ENCODE measurements at places on chromosomes 1 and 21.

- DNase-seq = no peak
Observed at GRCh38 chr1:9735800-9736199, 84.3 kb downstream of the PIK3CD start.

DNA sequence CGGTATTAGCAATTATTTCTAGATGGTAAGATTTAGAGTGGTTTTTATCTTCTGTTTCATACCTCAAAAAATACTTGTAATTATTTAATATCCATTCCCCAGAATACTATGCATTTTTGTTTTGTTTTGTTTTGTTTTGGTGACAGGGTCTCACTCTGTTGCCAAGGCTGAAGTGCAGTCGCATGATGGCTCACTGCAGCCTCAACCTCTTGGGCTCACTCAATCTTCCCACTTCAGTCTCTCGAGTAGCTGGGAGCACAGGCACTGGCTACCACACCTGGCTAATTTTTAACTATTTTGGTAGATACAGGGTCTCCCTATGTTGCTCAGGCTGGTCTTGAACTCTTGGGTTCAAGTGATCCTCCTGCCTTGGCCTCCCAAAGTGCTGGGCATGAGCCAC is 252.7 kb downstream of the AKT3 start:
- no peak for DNase-seq

GRCh38 chr1:46991083-46991923 is 32.2 kb upstream of the CYP4X1 start:
- DNase-seq = peak; percentile 38

- no peak for DNase-seq
Observed at GRCh38 chr1:219428651-219429050, 184.3 kb downstream of the ZC3H11B start.

DNA sequence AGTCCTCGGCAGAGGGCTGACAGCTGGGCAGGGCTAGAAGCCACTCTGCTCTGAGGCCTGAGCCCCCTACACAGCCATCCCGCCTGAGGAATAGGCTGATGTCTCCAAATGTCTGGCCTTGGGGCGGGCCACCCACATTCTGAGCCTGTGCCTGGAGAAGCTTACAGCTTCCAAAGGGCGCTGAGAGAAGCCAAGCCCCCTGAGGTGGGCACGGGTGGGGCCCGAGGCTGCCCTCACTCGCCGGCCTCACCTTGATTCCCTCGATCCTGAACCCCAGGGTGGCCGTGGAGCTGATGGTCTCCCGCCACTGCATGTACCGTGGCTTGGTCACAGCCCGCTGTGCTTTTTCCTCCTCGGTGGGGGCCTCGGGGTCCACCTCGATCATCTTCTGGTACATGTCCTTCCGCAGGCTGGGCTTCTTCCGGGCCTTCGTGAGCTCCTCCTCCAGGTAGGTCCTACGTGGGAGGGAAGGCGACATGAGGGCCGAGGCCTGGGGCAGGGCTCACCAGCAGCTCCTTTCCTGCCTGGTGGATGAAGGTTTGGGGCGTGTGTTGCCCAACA is 93.2 kb downstream of the STUM start:
- no peak for DNase-seq

- DNase-seq = peak; percentile 88
Observed at GRCh38 chr1:153490272-153491051, 30.0 kb upstream of the S100A7 start.

DNA sequence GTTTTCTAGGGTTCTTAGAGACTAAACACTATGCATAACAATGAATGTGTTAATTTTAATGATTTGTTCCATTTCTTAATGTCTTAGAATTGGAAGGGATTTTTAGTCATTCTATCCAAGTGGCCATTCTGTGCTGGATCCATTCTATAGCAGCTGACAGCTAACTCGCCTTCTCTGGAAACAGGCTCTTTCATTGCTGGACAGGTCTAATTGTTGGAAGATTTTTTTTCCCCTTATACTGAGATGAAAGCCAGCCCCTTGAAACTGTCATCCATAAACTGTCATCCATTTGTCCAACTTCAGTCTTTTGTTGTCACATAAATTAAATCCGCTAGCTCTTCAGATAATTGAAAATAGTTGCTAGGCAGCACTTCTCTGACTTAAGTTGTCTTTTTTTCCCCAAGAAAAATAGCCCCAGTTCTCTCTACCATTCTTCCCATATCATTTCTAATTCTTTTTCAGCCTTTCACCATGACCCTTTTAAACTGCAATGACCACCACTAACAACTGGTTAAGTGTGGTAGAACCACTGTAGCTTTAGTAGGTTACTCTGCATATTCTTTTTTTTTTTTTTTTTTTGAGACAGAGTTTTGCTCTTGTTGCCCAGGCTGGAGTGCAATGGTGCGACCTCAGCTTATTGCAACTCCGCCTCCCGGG is 19.7 kb downstream of the AK4 start:
- peak; percentile 26 for DNase-seq

DNA sequence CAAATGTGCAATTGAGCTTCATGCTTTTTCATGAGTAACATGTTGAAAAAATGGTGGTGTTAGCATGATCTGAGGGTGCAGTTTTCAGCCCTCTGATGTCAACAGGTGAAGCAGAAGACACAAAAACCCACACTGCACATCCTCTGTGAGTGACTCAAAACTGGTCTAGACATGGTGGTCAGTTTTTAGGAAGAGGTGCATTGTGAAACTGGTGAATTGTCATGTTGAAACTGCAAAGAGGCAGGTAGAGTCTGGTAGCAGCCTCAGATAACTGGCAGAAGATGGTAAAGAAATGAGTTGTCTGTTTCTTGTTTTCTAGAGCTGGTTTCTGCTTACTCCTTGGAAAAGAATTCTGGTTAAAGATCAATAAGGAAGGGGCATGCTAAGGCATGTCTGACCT is 97.3 kb upstream of the HMCN1 start:
- DNase-seq = no peak

DNA sequence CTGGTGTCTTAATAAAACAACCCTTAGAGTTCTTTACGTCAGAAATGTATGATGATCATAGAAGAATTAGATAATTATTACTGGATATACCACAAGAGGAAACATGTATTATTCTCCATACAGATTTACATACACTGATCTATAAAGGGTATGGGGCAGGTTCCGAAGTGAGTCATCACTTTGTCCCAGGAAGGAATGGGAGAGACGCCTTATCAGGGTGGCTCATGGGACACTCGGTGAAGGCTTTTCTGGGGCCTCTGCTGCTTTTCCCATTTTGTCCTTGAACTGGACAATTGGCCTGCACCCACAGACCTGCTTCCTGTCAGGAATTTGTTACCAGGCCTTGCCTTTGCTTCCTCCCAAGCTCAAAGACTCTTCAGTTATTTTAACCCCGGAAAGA is 233.8 kb upstream of the RUNX1 start:
- no peak for DNase-seq

- DNase-seq = peak; percentile 59
Observed at GRCh38 chr1:162193815-162194214, 124.3 kb downstream of the NOS1AP start.

GRCh38 chr1:60298290-60298689 is 224.7 kb upstream of the C1orf87 start:
- DNase-seq = no peak

DNA sequence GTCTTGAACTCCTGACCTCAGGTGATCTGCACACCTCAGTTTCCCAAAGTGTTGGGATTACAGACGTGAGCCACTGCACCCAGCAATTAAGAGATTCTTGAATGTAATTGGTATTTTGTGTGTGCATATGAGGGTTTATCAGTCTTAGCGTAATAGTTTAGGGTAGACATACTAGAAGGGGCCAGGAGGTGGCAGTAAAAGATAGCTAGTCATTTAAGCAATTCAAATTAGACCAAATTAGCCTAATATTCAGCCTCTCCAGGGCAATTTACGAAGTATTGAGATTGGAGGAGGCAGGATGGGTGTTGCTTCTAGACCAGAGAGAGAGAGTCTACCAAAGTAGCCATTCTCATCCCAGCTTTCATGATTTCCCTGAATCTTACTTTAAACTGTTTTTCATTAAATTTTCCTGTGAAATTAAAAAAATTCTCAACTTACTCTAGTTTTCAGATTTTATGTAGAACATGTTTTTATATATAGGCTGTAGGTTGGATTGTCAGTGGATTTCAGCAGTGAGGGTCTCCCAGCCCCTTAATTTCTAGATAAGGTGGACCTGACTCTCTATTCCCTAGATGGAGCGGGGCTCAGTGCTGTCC is 119.7 kb downstream of the HHAT start:
- DNase-seq = peak; percentile 84

DNA sequence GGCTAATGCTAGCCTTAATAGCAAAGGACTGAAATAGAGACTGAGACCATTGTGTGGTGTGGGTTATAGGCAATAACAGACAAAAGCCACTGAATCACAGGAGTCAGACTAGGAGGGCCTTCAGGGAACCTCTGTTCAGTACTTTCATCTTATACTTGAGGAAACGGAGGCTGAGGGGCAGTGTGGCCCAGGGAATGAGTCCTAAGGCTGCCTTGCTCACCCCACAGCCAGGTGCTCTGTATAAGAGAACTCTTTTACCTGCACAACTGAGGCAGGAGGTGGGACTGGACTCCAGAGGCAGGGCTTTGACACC is 2.7 kb downstream of the SMPDL3B start:
- no peak for DNase-seq

DNA sequence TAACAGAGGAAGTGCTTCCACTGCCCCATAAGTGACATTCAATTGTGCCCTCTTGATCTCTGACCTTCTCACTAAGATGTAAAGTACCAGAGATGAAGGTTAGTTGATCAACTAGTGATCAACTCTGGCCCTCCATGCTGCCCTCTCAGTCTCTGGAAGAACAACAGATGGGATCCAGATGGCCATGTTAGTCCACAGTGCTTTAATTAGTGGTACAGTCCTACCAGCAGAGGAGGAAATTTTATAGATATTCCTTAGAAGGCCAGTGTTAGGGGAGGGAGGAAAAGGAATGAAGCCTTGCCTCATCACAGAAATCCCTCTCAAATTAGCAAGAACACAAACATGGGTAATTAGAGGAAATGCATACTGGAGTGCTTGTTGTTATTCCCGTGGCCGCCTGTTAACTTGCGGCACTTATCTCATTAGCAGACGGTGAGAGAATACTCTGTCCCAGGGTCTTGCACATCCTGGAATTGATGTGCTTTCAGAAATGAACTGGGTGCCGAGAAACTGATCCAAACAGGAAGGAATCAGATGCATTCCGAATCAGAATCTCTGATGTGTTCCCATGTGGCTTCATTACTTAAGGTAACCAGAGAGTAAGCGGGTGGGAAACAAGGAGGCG is 91.1 kb upstream of the RGS4 start:
- DNase-seq = no peak

DNA sequence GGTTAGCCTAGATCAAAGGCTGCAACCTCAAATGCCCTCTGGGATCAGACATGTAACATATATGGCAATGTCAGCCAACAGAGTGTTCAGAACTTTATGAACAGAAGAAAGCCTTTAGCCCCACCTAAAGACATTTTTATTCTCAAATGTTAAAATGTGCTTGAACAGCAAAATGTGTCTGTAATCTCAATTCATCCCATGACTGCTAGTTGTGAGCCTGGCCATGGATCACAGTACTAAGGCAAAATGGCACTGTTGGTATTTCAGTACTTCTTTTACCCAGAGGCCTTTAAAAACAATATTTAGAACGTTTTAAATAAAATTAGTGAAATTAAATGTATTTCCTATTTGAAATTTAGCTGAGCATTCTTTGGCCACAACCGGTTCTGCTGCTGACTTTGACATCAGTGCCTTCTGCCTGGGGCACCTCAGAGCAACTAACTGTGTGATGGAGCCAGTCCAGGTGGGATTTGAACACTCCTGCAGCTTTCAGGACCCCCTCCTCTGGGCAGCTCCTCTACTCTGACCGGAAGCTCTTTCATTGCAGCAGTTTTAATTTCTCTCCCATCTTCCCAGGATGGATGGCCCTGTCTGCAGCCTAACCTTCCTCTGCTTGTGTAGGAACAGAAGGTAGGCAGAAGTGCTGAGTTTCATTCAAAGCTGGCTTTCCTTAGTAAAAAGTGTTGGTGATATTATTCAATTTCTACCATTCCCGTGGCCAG is 68.3 kb upstream of the NFIA start:
- no peak for DNase-seq

DNA sequence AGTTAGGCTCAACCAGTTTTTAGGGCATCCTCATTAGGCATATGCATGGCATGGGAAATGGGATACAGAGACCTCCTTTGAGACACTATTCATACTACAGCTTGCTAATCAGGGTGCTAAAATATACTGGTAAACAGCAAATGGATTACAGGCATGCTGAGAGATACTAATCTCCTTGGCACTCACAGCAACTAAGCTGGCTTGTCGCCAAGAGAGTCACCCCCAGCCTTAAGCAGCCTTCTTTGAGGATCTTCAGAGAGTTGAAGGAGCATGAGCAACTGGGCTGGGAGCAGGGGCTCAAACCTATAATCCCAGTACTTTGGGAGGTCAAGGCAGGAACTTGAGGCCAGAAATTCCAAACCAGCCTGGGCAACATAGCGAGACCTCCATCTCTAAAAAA is 120.1 kb upstream of the NR5A2 start:
- no peak for DNase-seq

DNA sequence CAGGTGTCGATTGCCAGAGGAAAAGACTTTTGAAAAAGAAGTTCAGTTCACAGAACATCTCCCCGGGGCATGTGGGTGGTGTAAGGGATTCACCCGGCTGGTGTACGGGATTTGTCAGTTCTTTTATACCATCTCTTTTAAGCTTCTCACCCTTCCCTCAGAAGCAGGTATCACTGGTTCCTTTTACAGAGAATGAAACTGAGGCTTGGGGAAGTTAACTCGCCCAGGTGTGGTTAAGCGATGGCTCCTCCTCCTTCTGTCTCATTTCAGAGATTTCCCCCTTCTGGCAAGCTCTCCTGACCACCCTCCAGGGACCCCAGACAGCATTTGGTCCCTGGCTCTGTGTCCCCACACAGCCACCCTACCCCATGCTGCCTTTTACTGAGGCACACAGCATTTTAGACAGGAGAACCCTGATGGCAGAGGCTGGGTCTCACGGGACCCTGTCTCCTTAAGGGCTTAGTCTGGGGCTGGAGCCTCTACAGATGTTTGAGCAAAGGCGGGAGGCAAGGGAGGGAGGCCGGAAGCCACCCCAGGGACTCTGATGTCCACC is 2.8 kb upstream of the ECE1 start:
- DNase-seq = no peak

DNA sequence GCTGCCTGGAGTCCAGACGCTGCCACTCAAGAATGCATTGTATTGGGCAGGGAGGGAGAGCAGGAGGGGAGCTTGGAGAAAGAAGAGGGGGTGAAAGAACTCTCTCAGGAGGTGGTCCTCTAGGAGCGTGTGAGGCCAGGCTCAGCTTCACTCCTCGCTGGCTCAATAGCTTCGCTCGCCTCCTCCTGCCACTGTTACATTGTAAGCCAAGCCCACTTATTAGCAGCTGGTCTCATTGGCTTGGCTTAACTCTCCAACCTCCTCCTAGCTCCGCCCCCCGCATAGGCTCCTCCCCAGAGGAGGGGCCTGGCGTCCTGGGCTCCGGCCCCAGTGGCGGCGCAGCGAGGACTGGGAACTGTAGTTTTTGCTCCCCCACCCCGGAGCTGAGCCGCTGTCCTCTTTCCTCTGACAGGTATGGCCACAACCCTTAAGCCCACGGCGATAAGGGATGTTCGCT is at the start of gene KCNN3:
Gene KCNN3 (minus strand): TSS at position 167 of the 457 bp plus-strand sequence. CDS start 317 bp downstream, outside the sequence.
- DNase-seq = peak; percentile 94
